ENCODE measurements at places on chromosomes 1 and 21.

DNA sequence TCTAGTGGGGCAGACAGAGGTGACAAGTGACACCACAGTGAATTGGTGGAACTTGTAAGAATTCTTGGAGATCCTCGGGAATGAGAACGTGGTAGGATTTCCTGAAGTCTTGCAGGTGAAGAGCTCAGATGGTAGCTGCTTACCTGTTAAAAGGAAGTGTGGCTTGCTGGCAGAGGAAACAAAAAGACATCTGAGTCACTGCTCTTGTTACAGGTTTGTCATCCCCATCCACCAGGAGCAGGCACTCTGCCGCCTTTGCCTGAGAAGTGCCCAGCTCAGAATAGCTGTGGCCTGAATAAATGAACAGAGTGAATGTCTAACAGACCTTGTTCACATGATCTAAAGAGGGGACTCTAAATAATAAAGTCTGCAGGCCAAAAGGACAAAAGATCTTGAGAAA lies 12.3 kb upstream of the ZSCAN20 start:
- ATAC-seq, result no peak

GRCh38 chr21:25759573-25759972 lies 24.8 kb downstream of the GABPA start:
- ATAC-seq, result no peak

DNA sequence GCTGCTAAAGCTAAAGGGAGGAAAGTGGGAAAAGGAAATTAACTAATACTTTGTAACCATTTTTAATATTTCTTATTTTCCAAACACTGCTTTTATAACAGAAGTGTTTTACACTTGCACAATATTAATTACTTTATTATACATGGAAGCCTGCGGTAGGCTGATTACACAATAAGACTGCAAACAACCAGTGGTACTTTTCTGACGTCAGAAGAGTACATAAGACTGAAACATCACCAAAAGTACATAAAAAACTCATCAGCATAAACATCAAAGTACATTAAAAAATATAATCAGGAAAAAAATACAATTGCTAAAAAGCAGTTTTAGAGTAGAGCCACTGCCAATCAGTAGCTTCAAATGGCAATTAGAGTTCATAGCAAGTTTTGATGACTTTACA lies 4.6 kb downstream of the ZNF281 start:
- no peak for ATAC-seq

DNA sequence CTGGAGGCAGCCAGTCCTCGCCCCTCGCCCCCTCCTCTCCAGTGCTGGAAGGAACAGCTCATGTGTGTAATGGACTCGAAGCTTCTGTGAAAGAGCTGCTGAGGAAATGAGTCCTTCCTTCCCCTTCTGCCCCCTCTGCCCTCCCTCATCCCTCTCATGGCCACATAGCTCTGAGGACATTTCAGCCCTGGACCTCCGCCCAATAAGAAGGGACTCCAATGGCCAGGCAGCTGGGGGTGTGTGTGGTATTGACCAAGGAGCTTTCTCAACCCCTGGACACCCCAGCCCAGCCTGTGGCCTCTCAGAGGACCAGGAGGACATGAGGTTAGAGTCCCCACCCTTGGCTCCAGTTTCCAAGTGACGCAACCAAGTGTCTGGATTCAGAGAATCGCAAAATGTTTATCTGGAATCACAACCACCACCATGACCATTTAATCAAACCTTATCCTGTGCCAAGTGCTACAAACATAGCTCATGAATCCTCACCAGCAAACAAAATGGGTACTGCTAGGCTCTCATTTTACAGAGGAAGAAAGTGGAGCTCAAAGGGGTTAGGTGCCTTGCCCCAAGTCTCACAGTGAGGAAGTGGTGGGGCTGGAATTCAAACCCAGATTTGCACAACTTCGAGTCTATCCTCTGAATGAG lies 47.8 kb upstream of the ECE1 start:
- no peak for ATAC-seq

DNA sequence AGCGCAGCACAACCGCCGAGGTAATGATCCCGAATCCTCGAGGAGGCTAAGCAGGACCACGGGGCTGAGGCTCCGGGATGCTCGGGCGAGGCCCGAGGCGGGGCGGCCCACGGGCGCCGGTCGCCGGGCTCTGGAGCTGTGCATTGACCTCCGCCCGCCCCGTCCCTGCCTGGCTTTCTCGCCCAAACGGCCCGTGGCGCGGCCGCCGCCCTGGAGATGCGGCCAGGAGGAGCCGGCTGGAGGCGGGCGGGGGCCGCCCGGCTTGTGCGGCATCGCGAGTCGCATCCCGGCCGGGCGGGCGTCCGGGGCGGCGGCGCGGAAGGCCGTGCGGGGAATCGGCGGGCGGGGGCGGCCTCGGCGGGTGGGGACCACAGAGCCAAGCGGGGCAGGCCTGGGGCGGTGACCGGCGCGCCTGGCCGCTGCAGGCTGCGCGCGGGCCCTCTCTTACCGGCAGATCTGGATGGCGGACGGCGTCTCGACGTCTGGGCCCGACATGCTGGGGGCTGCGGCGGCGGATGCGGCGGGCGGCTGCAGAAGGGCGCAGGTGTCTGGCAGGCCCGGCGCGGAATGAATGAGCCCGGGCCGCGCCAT lies 663 bp downstream of the ACOT7 start:
- no peak for ATAC-seq

- ATAC-seq, result no peak
Observed at GRCh38 chr1:11147197-11147770, 41.9 kb upstream of the ANGPTL7 start.

DNA sequence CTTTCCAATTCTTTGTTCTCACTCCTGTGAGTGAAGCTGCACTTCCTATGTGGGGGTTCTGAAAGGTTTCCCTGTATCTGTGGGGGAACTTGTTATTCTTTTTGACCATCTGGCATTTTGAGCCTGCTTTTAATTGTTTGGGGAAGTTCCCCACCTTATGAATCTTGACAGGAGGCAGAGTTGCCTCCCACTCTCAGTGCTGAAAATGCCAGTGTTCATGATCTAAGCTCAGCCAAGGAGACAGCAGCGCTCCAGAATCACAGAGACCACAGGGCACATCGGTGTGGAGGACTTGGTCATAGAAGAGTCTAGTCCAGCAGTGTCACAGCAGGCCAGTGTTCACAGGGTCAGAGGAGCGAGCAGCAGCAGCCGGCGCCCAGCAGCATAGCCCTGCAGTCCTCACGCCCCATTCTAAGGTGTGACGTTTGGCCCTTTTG lies 63.8 kb upstream of the PRDX6 start:
- no peak for ATAC-seq

DNA sequence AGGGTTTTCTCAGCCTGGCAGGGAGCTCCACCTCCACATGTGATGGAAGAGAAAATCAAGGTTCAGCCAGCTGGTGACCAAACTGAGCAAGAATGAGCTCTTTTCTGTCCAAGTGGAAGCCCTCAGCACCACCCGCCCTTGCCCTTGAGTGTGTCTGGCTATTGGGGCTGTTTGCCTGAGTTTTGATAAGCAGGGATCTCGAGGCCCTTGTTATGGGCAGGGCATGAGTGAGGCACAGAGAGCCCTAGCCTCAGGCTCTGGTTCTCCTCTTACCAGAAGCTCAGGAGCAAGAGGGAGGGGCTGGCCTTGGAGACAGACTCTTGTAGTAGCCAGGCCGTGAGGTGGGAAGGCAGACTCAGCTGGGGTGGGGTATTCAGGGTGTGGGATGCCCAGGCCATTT lies 37.5 kb upstream of the ARF1 start:
- no peak for ATAC-seq

DNA sequence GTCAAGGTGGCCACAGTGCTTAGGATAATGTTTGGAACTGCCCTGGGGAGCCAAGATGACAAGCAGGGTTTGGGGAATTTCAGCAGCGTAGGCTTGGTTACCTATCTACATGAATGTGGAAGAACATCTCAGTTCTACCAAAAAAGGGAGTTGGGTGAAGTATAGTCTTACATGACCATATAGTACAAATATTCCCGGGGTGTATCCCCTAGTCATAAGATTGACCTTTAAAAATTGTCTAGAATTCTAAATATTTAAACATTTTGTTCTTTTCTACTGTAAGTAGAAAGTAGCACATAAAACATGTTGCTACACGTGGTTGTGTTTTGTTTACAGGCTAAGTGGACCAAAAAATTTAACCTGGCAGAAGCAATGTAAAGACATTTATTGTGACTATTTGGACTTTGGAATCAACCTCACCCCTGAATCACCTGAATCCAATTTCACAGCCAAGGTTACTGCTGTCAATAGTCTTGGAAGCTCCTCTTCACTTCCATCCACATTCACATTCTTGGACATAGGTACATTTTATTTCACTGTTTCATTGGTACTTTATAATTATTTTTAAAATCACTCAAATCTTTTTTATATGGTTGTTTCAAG lies 20.3 kb downstream of the IL12RB2 start:
- no peak for ATAC-seq

GRCh38 chr1:15388201-15388880 lies 21.3 kb upstream of the EFHD2 start:
- ATAC-seq, result no peak

GRCh38 chr1:1069056-1069710 lies 4.9 kb downstream of the RNF223 start:
- ATAC-seq, result peak; percentile 24

Data from activated CD4-positive, CD25-positive, alpha-beta regulatory T cell treated with anti-CD3 and anti-CD28 coated beads, Interleukin-2, amount 50 U/mL, for 24 hours (primary cell).